ENCODE measurements at places on chromosomes 16 and 17.

DNA sequence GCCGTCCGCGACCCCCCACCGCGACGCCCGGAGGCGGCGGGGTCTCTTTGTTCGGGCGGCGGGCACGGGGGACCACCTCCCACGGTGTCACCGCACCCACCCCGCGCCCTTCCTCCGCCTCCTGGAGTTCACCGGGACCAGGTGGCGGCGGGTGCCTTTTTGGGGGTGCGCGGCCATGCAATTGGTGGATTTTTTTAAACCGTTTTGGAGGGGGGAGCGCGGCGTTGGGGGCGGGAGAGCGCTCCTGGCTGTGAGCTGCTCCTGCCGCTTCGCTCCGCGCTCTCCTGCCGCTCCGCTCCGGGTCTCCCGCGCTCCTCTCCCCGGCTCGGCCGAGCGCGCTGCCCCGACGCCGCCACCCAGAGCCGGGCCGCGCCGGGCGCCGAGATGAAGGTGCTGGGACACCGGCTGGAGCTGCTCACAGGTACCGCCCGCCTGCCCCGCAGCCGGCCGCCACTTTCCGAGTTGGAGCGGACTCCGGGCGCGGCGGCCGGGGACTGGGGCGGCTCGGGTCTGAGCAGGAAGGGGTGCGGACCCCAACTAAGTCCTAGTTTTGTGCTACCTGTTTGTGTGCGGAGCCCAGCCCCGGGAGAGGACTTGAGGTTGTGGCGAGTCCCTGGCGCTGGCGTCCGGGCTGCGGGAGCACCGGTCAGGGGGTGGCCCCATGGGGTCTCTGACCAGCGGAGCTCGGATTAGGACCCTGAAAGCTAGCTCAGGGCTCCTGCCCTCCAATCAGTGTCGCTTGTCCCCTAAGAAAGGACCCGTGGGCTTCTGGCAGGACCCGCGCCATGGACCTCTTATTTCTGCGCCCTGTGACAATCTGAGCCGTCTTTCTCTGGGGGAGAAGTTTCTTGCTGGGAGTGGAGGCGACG, 35.7 kb upstream of the NDRG4 start:
- no peak for DNase-seq

- no peak for DNase-seq
These were observed 3.3 kb upstream of the NUDT16L1 start for GRCh38 chr16:4689864-4690704.

- peak; percentile 28 for DNase-seq
These were observed 2.6 kb downstream of the PMP22 start for GRCh38 chr17:15262291-15263205.

- DNase-seq = no peak
These were observed 73.7 kb upstream of the MED9 start for GRCh38 chr17:17403065-17403464.

DNA sequence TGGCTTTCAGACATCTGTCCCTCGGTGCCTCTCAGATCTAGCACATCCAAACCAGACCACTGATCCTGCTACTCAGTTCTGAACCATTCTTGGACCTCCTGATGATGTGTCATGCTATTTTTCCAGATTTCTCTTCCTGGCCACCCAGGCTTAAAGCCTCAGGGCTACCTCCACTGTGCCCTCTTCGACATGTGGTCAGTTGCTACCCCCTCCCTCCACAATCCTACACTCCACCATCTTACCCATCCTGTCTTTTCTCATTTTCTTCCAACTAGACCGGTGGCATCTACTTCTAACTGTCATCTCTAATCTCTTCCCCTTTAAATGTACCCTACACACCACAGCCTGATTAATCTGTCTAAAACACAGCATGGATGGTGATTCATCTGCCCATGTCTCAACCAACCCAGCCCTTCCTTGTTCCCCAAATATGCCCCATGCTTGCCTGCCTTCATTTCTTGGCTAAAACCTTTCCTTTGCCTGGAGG, 478.6 kb downstream of the SLC39A11 start:
- DNase-seq = peak; percentile 77

GRCh38 chr17:67562005-67562404, 155.7 kb upstream of the NOL11 start:
- DNase-seq = no peak

- no peak for DNase-seq
These were observed 83.8 kb upstream of the GRIN2A start for GRCh38 chr16:10265770-10266615.

GRCh38 chr16:89409161-89409711, 81.1 kb downstream of the ANKRD11 start:
- peak; percentile 28 for DNase-seq

- no peak for DNase-seq
These were observed 131.5 kb upstream of the RCVRN start for GRCh38 chr17:10036511-10037061.

- DNase-seq = no peak
These were observed 38.4 kb upstream of the ENDOV start for GRCh38 chr17:80376531-80376930.

GRCh38 chr17:38533866-38534497, 71.8 kb downstream of the SRCIN1 start:
- DNase-seq = no peak

GRCh38 chr17:54861471-54861983, 39.1 kb upstream of the TOM1L1 start:
- DNase-seq = no peak

DNA sequence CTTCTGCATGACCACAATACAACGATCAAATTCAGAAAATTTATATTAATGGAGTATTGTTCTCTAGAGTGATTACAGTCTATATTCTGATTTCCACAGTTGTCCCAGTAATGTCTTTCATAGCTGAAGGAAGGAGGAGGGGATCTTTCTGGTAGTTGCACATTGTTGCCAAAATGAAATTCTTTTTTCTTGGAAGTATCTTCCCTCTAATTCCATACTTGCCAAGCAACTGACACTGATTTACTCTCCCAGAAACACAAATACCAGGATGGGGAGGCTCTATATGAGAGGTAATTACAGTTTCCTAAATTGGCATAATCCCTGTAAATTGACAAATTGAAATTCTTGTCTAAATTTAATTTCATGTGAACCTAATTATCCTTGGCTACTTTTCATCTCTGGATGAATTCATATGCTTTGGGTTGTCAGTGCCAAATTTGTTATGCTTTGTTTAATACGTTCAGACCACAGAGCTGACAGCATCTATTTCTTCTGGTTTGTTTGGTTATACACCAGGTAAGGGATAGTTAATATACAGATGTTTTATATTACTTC, 30.0 kb downstream of the NOL11 start:
- DNase-seq = no peak

- DNase-seq = peak; percentile 16
These were observed 65.9 kb upstream of the SDK2 start for GRCh38 chr17:73710095-73710592.

GRCh38 chr17:38564869-38565268, 40.9 kb downstream of the SRCIN1 start:
- no peak for DNase-seq

GRCh38 chr16:83994087-83994486, 26.0 kb downstream of the NECAB2 start:
- DNase-seq = peak; percentile 37

DNA sequence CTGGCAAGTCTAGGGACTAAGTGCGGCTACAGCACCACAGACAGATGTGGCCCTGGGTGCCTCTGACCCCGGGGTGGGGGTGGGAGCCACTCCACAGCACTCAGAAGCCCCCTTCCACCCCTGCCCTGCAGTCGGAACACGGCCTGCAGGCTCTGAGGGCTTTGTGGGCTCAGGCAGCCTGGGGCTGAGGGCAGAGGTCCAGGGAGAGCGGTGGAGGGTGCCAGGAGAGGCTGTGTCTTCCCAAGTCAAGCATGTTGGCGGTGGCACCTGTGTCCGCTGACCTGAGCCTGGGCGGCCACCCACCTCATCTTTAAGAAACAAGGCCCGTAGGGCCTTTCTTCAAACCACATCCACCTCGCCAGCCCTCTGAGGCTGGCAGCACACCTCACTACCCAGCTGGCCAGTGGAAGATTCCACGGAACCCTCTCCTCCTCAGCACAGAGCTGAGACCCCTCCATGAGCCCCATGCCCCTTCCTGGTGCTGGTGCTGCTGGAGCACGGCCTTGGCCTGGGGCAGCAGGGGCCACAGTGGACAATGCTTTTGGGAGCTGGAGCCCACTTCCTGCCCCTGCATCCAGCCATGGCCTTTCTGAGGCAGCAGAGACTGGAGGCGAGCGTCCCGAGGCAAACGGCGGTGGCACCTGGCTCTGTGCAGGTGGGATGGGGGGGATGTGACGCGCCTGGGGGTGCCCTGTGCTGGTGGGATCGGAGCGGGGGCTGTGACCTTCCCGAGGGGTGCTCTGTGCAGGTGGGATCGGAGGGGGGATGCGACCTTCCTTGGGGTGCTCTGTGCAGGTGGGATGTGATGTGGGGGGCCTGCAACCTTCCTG, 77.8 kb downstream of the ZNF778 start:
- DNase-seq = no peak

DNA sequence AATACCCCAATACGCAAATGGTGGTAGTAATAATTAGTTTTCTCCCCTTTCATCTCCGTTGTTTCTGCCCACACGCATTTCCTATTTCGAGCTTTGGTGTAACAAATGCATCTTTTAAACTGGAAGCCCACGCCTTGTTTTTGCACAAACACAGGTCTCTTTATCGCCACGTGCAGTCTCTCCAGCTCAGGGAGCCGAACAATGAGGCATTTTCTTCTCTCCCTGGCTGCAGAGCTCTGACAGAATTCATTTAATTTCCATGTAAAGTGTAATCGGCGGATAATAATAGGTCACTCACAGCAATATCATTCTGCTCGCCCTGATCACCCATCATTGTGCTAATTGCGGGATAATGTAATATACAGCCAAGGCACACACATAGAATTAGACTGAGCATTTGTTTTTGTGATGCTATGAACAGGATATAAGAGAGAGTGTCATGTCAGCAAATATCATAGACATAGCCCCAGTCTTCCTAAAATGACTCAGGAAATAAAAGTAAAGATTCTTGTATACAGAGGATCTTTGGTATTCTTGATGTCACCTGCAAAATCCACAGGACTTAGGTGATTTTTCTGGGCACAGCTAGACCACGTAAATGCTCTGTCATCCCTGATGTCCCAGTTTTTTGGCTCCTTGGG, 452.6 kb upstream of the CDH11 start:
- DNase-seq = no peak

DNA sequence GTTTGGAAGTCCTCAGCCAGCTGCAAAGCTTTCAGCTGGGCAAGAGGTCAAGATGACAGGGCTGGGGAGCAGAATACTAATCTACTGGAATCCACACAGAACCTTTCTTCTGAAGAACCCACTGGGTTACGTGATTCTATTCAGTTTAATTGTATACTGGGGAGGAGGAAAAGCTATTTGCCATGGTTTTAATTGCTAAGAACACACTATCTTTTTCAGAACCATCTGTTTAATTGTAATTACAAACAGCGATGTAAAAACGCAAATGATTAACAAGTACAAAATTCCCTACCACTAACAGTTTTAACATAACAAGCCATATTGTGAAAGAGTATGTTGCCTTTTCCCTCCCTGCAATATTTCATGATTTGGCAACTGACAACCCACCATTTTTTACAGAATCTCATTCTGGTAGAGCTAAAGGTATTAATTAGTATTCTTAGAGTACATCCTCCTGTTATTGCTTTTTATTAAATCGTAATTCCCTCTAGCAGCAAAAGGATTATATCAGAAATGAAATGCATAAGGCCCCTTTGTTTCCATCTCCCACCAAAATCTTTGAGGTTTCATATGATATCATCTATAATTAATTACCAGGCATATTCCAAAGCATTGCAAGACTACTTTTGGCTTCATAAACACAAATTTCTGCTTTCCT, 12.1 kb downstream of the HYDIN start:
- DNase-seq = no peak

DNA sequence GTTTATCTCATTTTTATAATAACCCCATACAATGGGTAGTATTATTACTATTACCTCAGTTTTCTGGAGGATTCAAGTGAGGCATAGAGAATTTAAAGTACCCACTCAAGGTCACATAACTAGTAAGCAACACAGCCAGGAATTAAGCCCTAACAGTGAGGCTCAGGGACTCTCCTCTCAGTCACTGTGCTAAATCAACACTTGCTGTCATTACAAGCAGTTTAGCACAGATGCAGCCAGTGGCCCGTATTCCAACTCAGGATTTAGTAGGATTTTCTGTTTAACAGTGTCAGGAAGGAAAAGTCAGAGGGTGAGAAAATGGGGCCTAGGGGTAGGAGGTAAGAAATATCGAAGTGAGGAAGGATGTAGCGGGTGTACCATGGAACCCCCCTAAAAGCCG, 536.9 kb downstream of the TMEM114 start:
- DNase-seq = no peak

- DNase-seq = no peak
These were observed 4.1 kb downstream of the CCL2 start for GRCh38 chr17:34259146-34259545.

- no peak for DNase-seq
These were observed 87.2 kb downstream of the LITAF start for GRCh38 chr16:11499295-11500089.

GRCh38 chr16:73794994-73795393, 501.6 kb upstream of the PSMD7 start:
- DNase-seq = no peak

- no peak for DNase-seq
These were observed 18.8 kb downstream of the LGALS3BP start for GRCh38 chr17:78960928-78961327.

Measured in RCC 7860 (cell line).